ENCODE measurements at places on chromosomes 6 and 20.

DNA sequence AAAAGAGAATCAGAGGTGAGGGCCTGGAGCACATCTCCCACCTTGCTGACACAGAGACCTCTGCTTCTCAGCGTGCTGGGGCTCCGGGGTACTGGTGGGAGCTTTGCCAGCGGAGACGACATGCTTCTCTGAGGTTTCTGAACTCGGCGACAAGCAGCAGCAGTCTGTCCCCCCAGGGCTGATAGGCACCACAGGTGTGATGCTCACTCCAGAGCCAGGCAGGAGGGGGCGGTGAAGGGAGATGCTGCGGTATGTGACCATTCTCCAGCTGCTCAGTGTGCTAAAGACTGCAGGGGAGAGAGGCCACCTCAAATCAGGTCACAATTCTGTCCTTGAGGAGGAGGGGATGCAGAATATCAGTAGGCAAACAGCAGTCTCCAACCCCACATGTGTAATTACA is 219.9 kb downstream of the ALDH8A1 start:
- no peak for DNase-seq

GRCh38 chr20:1663917-1664316 is 6.3 kb upstream of the SIRPG start:
- peak; percentile 1 for DNase-seq

DNA sequence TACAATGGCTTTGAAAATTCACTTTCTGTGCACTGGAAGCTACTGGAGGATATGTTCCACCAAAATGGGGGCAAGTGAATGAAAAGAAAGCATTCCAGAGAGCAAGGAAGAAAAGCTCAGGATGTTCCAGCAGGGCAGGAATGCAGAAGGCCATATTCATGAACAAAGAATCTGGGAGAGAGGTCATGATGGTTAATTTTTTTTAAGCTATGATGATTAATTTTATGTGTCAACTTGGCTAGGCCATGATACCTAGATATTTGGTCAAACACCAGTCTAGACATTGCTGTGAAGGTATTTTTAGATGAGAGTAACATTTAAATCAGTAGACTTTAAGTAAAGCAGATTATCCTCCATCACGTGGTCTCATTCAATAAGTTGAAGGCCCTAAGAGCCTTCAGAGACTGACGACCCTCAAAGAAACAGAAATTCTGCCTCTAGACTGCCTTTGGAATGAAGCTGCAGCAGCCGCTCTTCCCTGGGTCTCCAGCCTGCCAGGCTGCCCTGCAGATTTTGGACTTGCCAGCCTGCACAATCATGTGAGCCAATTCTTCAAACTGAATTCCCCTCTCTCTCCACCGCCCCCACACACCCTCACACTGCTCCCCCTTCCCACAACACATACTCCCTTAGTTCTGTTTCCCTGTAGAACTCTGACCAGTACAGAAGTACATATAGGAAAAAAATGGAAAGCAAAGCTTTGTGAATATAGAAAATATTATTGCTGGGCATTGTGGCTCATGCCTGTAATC is 20.1 kb upstream of the GCM1 start:
- DNase-seq, result peak; percentile 87

DNA sequence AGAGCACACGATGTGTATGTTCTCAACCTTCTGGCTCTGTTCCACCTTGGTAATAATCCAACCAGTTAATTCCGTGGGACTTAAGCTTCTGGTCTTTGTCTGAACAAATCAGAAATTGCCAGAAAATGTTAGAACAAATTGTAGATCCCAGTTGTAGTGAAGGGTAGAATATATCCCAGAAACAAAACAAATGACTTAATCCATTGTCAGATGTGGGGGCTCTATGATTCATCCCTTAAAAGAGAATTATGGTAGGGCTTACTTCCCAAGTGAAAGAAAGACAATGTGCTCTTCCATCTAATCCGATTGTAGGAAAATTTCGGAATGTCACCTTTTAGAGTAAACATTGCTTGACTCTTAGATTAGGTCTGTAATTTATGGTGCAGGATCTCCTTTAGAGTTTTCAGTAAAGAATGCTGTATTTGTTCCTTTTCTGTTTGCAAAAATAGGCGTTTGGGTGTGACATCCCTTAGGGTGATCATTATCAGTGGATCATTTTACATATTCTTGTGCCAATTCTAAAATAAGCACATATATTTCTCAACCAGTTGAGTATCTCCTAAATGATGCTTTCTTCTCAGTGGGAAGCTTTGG is 234.5 kb upstream of the ZNF217 start:
- DNase-seq, result peak; percentile 94

DNA sequence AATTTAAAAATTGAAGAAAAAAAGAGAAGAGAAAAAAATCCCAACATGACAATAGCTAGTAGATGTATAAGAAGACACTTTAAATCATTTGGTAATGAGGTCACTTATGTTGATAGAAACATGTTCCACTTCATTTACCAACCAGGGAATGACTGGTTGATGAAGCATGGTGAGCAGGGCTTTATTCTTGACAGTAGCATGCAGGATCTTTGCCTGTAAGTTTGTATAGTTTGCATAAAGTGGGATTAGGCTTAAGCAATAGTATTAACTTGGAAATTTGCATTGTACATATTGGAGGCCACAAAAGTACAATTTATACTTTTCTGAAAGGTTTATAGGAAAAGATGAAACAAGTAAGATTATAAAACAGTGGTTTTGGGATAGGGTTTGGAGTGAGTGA is 67.0 kb downstream of the NOX3 start:
- no peak for DNase-seq

DNA sequence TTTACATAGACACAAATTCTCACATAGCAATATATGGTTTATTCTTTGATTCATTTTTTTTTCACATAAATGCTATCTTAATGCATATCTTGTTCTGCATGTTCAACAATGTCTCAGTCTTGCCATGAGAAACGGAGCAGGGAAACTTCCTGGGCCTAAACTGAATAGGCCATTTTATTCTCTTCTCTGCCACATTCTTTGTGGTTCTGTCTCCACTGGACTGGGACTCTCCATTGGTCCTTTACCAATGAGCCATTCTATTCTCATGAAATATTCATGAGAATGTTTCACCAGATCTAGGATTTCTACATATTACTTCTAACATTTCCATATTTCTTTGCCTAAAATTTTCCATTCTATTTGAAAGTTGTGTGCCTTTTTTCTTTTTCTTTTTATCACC is 42.8 kb downstream of the LAMA2 start:
- DNase-seq, result no peak

Measured in fibroblast of upper back skin (primary cell).